ENCODE measurements at places on chromosomes 16 and 17.

DNA sequence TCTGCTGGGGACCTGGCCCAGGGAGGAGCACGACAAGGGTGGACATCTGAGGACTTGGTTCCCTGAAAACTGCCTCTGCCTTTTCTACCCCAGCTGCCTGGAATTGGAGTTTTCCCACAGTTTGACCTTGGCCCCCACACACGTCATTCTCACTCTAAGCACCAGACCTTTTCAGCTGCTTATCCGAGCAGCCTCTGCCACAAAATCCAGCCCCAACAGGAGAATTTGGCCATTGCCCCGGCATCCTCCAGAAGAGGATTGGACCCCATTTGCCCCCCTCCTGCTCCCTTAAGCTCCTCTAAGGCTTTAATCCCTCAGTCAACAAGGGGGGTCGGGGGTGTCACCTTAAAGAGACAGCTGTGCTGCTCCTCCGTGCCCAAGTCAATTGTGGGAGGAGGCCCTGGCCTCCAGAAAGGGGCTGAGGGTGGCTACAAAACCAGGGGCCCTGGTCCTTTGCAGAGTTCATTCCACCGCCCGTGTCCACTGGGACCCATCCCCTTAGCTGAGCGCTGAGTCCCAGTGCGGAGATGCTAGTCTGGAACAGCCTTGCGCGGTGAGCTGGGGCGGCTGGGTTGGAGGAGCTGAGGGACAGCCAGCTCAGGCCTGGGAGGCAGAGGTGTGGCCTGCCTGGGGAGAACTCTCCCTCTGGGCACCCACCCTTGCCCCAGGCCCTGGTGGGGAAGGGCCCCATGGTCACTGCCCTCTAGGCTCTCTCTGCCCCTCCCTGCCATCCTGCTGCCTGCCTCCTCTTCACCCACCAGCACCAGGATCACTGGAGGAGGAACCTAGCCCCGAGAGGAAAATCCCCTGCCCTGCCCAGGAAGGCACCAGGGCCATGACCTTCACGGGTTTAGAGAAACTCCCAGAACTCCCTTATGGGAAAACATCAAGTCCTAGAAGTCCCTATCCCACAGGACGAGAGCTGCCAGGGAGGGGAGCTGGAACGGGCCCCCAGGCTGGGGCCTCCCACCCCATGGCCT, 18.8 kb downstream of the TTYH2 start:
- DNase-seq: no peak

DNA sequence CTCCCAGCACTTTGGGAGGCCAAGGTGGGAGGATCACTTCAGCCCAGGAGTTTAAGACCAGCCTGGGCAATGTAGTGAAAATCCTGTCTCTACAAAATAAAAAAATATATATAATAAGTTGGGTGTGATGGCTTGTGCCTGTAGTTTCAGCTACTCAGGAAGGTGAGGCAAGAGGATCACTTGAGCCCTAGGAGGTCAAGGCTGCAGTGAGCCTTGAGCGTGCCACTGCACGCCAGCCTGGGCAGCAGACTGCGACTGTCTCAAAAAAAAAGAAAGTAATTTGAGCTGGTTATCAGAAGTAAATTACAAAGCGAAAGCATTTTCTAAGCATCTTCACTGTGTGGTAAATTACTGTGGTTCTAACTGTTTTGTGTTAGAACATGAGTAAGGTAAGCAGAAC, 66.2 kb downstream of the NQO1 start:
- no peak for DNase-seq

- DNase-seq: no peak
Observed at GRCh38 chr16:23968176-23968575, 132.4 kb downstream of the PRKCB start.

DNA sequence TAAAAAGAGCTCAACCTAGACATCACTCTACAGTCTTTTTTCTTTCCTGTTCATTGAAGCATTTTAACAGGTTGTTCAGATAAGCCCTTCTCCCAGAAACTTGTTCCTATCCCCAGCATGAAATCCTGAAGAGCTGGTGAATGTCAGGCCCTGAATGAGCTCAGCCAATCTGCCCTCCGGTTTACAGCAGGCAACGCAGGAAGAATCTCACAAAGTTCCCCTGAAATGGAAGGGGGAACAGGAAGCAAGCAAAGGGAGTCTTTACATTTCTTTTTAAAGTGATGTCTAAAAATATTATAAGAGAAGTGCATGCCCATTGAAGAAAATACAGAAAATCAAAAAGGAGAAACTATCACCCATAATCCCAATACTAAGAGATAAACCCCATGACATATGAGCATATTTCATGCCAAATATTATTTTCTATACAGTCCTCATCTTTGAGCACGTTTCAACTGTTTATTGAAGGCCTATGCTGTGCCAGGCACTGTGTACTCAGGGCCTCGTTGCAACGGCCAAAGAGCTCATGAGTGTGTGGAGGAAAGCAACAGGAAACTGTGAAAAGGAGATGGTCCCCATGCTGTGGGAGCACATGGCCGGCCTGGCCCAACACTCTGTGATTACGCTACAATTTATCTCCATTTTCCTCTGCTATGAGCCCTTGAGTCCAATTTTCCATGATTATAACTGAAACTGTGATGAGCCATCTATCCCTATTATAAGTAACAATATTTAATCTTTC, 5.7 kb downstream of the TK2 start:
- DNase-seq: no peak

GRCh38 chr17:59761385-59762048, 54.1 kb downstream of the VMP1 start:
- no peak for DNase-seq

GRCh38 chr17:15437303-15437635, 30.2 kb downstream of the CDRT4 start:
- DNase-seq: no peak

DNA sequence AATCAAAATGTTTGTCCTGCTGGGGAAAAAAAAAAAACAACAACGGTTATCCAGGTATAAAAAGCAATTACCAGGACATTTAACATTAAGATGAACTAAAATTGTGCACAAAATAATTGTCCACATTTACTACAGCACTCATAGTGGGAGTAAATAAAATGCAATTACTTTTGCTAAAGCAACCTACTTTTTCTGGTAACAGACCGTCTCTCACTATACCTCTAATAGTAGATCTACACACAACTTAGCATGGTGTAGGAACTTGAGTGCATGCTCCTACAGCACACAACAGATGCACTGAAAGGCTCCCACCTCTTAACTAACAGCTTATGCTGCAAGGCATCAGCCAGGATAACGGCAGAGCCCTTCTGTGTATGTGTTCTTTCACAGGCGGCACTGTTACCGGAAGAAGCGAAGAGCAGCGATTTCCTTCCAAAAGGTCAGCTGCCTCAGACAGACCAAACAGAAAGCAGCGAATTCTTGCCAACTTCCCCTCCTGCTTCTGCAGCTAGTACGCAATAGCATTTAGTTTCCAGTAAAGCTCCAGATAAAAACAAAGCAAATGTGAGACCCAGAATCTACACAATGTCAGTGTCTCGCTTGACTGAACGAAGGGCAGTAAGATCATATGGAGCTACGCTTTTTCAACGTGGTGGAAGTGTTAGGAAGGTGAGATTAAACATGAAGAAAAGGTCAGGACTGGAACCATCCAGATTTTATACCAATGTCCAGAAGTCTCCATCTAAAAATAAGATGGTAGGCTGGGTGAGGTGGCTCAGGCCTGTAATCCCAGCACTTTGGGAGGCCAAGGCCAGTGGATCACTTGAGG, 27.6 kb downstream of the STAT5B start:
- DNase-seq: peak; percentile 84

DNA sequence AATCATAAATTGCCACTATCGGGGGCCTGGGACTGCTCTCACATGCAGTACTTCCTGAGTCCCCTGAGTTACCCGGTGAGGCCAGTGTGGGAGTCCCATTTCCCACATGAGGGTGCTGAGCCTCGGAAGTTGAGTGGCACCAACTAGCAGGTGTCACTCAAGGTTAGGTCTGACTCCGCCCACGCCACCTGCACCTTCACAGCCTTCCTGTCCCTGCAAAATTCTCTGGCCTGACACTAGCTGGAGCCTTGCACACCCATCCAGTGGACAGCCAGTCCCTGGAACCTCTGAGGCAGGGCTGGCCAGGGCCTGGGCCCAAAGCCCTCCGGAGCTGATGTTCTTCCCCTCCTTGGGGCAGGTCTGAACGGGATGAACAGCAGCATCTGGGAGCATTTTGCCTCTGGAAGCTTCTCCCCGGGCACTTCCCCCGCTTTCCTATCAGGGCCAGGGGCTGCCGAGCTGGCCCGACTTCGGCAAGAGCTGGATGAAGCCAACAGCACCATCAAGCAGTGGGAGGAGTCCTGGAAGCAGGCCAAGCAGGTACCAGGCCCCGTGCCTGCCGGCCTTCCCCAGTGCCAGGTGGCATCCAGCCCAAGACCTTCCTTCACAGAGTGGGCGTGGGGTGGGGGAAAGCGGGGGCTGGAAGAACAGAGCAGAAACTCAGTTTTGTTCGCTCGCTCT, 21.9 kb downstream of the UNC13D start:
- DNase-seq: no peak

DNA sequence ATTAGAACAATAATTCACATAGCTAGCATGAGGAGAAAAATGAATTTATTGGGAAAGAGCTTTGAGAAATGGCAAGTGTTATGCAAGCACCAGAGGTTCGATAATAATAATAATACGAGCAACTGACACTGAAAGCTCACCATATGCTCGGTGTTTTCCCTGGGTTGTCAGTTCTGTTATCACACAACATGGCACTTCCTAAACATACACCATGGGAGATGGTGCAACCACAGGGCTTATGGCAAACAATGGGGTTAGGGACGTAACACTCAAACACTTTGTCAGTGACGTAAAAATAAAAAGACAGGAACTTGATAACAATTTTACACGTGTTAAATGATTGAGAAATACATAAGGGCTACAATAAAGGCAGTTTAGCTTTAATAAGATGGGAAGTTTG, 23.7 kb downstream of the OR1D5 start:
- no peak for DNase-seq

GRCh38 chr17:8681170-8681949, 50.8 kb upstream of the MYH10 start:
- DNase-seq: peak; percentile 53

GRCh38 chr16:17302214-17302613, 168.5 kb downstream of the XYLT1 start:
- no peak for DNase-seq

- no peak for DNase-seq
Observed at GRCh38 chr17:73163043-73163442, 1.8 kb upstream of the SSTR2 start.

GRCh38 chr17:27519550-27519949, 63.3 kb downstream of the KSR1 start:
- DNase-seq: no peak

DNA sequence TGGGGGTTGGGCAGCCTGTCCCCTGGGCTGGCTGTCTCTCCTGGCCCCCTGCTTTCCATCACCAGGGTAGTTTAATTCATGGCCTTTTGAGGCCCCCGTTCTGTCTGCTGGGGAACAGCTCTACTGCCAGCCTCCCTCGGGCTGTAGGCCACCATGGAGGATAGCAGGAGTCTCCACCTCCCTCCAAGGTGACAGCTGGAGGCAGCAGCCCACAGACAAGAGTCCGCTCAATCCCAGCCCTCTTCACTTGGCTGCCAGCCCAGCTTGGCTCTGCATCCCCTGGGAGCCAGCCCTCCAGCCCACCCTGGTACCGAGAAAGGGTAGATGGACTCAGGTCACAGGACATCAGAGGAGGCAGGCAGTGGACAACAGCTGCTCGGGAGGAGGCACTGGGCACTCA, 194.6 kb upstream of the SDK2 start:
- DNase-seq: no peak

DNA sequence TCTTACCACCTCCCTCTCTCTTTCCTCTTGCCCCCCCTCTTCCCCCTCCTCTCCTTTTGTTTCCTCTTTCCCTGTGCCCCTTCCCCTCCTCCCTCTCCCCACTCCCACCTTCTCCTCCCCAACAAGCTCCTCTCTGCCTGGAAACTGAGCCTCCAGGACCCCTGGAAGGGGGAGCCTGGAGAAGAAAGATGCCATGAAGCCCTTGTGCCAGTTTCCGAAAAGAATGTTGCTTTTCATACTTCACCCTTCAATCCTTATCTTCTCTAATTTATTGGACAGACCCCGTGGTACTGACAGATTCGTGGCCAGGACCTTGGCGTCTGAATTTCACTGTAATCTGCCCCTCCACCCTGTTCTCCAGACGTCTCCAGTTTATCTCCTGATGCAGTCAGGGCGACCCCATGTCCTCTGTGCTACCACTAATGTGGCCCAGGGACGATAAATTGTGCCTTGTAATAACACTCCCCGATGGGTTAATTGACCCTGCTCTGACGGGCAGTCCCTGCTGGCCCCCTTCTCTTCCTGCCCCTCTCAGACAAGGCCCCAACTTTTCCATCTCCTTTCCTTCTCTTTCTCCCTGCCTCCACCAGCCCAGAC, 138.4 kb upstream of the GSE1 start:
- DNase-seq: no peak

DNA sequence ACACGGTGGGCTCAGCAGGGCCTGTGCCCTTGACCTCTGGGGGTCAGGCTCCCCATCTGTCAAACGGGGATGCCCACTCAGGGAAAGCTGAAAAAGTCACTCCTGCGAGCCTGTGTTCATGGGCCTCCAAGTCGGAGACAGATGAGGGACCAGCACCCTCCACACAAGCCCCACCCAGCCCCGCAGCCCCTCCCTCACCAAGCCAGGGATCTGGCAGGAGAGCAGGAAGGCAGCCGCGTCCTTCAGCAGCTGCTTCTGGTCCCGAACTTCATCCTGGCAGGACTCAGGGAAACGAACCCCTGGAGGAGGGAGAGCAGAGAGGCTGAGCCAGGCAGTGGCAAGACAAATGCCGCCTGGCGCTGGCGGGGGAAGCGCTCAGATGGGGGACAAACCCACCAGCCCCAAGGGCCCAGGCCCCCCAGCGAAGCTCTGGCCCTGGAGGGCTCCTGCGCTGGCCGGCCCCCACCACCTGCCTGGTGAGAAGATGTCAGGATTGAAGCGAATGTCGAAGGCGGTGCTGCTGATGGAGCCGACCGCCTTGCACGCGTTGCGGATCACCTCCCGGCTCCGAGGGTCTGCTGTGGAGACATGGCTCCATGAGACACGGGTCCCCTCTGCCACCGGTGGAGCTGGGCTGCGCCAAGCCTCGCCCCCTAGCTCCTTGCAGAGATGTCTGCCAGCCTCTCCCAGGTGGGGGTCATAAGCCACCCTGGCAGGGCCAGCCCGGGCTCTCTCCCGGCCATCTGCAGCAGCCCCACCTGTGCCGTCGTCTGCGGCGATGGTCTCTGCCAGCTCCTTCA, 15.4 kb downstream of the CLUH start:
- DNase-seq: no peak

Data from fibroblast of the conjunctiva (primary cell).